ENCODE measurements at places on chromosomes 5 and 9.

DNA sequence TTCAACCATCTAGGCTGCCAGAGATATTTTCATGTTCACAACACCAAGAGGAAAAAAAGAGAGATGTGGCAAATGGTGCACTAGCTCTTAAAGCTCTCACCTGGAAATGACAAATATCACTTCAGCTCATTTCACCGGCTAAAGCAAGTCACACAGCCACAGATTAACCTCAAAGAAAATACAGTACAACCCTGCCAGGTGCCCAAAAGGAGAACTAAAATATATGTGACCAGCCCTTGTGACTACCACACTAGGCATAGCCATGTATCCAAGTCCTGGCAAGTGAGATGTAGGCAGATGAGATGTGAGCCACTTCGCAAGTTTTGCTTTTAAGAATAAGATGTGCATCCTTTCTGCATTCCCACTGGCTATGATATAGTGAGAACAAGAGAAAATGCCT, 41.4 kb downstream of the AGTPBP1 start:
- DNase-seq = no peak

GRCh38 chr5:103428411-103428871, 134.1 kb downstream of the NUDT12 start:
- DNase-seq = no peak

- DNase-seq = no peak
These were observed 165.1 kb upstream of the PRR16 start for GRCh38 chr5:120298981-120299380.

GRCh38 chr9:72577212-72577753, 55.9 kb downstream of the TMC1 start:
- DNase-seq = no peak

- no peak for DNase-seq
These were observed 770.0 kb upstream of the CDH10 start for GRCh38 chr5:25414742-25415141.

- DNase-seq = no peak
These were observed 14.9 kb downstream of the DEPDC1B start for GRCh38 chr5:60685028-60685427.

- DNase-seq = no peak
These were observed 651.4 kb downstream of the CETN3 start for GRCh38 chr5:89758146-89758545.

GRCh38 chr5:56624751-56625150, 190.6 kb upstream of the MAP3K1 start:
- DNase-seq = no peak

DNA sequence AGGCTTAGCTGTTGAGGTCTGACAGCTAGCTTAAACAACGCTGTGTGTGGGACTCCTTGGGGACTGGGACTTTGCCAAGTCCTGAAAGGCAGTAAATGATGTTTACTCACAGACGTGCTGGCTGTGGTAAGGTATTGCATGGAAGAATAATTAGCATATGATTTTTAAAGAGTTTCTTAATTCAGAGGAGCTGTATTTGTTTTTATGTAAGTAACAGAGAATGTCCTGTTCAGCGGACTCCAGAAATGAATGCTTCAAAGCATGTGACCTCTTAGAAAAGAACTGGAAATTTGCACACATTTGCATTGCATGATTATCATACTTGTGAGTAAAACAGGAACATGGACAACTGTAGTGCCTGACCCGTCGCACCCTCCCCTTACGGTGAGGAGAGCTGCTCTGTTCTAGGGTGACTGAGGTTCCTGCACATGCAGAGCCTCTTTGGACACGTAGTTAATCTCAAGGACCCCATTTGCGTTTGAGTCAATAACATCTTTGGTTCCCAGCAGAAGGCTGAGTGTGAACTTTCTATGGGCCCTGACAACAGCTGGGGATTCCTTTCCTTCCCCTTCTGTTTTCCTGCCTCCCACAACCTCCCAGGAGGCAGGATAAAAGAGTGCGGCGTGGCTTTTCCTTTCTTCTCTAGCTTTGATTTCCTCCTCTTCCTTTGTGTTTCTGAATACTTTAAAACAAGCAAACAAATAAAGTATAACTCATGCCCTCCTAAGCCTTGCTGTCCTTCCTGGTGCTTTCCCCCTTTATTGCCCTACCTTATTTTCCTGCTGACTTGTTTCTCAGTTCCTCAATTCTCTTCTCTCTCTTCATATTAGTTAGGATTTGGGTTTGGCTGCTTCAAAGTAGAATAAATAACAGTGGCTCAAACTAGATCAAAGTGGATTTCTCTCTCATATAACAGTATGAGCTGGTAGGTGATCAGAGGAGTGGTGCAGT, 157.2 kb upstream of the CD180 start:
- DNase-seq = no peak

GRCh38 chr5:179794171-179794570, 385 bp downstream of the LTC4S start:
- no peak for DNase-seq

GRCh38 chr5:33886283-33886682, 5.5 kb downstream of the ADAMTS12 start:
- DNase-seq = no peak

DNA sequence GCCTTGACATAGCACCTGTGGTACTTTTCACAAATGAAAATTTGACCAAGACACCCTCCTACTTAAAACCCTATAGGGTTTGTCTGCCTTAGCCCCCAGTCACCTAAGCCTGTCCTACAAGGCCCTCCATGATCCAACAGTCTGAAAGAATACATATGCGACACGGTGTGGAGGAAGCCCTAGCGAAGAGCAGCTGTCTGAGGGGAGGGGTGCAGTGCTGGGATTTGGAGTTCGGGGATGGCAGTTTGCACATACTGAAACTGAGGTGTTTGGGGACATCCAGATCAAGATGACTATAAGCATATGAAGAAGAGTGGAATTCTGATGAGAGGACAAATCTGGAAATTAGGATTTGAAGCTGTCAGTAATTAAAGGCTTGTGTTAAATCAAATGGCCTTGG, 7.2 kb upstream of the MYORG start:
- DNase-seq = no peak

GRCh38 chr9:15225564-15226126, 81.4 kb downstream of the TTC39B start:
- no peak for DNase-seq

Data from stimulated activated CD4-positive, alpha-beta T cell treated with anti-CD3 and anti-CD28 coated beads, Interleukin-1b, Interleukin-23, amount 100 ng/mL, for 24 hours (primary cell).